ENCODE measurements at places on chromosomes 6 and 20.

DNA sequence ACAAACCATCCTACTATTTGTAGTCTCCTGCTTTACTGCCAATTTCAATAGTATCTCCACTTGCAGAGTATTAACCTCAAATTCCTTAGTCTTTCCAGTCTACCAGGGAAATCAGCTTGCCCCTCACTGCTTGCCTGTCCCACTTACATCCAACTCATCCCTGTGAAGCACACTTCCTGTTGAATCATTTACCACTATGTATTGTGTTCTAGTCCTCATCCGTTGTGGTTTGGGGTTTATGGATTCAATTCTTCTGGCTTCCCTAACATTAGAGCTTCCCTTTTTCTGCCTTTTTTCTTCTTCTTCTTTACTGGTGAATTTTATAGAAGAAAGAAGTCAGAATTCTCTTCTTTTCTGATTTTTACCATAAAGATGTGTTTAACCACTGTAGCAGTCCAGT is 5.1 kb upstream of the TXLNB start:
- no peak for DNase-seq

DNA sequence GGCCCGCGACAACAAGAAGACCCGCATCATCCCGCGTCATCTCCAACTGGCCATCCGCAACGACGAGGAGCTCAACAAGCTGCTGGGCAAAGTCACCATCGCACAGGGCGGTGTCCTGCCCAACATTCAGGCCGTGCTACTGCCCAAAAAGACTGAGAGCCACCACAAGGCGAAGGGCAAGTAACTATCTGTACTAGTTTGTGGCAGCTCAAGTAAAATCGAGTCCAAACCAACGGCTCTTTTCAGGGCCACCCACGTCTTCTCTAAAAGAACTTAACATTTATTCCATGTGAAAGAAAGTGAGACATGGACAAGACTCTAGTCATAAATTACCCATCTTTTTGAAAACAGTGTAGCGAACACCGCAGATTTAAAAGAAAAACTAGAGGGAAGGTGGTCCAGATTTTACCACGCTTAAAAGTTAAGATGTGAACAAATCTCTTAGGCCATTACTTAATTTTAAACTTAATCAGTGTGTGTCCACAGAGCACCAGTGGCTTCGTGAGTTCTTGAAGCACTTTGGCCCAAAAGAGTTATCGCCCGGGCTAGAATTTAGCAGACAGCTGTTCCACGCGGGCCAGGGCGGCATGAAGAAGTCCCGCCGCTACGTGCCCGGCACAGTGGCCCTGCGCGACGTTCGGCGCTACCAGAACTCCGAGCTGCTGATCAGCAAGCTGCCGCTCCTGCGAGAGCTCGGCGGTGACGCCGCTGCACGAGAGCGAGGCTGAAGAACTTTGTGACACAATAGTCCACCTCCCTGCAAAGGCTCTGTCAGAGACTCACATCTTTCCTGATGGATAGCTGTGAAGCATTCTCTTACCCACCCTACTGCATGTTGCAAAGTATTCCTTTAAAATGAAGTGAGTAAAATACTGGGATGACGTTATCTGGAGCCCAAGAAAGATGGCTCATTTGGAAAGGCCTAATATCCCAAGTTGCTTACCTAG is 113.9 kb upstream of the PRSS16 start:
- DNase-seq: peak; percentile 47

DNA sequence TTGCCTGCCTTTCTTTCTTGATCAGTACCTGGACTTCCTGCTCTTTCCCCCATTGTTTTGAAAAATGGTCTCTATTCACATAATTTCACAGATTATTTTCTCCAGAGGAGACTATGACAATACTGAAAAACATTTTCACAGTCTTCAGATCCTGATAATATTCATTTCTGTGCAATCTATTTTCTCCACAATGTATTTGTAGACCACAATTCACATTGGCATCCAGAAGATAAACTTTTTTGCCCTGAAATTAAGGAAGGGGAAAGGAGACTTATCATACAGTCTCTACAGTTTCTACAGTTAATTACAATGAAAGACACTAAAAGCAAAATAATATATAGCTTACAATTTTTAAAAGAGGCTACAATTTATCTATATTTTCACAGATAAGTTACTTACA is 18.4 kb downstream of the LCA5 start:
- no peak for DNase-seq

DNA sequence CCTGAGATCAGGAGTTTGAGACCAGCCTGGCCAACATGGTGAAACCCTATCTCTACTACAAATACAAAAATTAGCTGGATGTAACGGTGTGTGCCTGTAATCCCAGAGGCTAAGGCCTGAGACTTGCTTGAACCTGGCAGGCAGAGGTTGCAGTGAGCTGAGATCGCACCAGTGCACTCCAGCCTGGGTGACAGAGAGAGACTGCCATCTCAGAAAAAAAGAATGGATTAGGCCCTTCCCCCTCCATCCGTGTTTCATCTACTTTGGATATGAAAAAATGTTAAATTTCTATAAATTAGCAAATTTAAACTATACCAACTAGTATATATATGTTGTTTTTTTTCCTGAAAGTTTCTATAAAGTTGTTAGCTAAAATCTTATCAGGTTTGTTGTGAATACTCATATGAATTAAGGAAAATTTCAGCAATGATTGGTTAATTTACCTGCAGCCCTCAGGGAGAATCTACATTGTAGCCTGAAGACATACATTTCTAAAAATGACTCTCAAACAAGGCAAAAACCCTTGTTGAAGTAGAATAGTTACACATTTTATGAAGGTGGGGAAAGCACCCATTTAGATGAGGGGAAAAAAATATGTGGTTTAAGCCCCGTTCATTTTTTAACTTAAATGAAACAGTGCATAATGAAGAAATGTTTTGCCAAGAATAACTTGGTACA is 120.9 kb downstream of the TIAM2 start:
- no peak for DNase-seq

DNA sequence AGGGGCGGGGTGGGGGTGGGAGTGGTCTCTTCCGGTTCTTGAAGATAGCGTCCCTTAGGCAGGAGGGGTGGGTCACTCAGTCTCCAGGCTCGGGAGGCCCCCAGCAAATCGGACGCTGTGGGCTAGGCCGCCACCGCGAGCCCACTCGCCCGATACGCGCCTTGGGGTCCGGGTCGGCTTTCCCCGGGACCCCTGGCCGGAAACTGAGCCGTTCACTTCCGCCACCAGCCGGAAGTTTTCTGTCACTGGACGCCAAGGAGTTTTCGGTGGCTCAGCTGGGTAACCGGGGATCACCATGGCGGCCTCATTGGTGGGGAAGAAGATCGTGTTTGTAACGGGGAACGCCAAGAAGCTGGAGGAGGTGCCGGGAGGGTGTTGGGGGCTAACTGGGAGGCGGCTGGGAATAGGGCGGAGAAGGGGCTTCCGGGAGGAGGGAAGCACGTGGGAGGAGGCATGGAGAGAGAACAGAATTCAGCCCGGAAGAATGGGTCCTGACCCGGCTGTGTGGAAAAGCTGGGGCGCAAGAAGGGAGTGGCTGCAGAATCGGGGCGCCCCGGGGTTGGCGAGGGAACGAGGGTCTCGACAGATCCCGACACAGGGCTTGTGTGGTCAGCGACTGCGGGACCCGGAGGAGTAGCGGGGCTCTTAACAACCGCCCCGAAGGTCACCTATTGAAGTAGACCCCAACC is at the start of gene ITPA:
Gene ITPA (plus strand): TSS at position 242 of the 689 bp plus-strand sequence. CDS start 54 bp downstream, at position 296.
- DNase-seq: peak; percentile 75

GRCh38 chr6:72657407-72658197 is 35.7 kb downstream of the KCNQ5 start:
- DNase-seq: no peak

GRCh38 chr6:5379647-5380242 is 118.4 kb downstream of the FARS2 start:
- no peak for DNase-seq

DNA sequence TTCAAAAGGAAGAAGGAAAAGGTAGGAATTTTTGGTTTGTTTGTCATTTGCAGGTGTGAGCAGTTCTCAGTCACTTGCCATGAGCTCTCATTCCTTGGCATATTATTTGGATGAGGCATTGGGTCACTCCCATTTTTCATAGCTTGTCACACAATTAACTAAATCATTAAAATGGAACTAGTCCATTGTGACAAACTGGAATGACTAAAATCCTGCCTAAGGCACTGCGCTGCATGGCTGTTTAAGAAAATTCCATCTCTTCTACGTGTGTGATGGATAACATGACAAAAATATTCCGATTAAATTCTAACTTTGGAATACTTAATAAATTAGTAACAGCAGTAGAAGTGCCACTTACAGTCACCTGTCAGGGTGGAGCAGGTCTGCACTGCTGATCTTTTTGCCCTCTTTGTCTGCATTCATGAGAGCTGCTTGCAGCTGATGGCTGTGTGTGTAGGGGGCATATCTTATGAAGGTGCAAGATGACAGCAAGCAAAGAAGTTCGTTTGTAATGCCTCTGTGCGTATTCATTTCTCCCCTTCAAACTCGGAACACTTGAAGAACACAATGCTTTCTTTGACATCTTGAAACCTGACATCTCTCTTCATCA is 1292.6 kb upstream of the MAP3K7 start:
- no peak for DNase-seq

GRCh38 chr6:168514216-168514615 is 73.2 kb downstream of the SMOC2 start:
- DNase-seq: no peak

DNA sequence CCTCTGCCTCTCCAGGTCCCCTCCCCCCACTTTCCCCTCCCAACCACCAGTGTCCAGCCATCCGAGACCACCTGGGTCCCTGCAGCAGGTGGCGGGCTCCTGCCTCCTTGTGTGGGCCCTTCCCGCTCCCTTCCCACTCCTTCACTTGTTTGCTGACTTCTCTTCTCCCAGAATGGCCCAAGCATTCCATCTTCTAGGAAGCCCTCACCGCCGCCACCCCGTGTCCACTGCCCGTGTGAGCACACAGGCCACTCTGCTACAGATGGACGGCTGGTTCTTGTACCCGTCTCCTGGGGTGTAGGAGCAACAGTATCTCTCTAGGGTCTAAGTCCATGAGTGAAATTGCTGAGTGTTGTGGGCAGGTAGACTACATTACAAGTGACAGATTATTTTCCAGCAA is 15.0 kb downstream of the BPHL start:
- no peak for DNase-seq
